ENCODE measurements at places on chromosomes 1 and 21.
A peak's percentile ranks its signal among the peaks of the same experiment; 100 is the strongest.

DNA sequence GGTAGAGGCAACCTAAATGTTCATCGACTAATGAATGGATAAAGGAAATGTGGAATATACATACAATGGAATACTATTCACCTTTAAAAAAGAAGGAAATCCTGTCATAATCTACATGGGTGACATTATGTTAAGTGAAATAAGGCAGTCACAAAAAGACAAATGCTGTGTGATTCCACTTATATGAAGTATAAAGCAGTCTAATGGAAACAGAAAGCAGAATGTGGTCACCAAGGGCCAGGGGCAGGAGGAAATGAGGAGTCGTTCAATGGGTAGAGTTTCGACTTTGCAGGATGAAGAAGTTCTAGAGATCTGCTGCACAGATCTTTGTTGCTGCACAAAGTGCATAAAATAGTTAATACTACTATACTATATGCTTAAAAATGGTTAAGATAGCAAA, 7.8 kb downstream of the DIPK1A start:
- DNase-seq = no peak

- DNase-seq = no peak
Observed at GRCh38 chr1:21616372-21616771, 52.8 kb downstream of the RAP1GAP start.

DNA sequence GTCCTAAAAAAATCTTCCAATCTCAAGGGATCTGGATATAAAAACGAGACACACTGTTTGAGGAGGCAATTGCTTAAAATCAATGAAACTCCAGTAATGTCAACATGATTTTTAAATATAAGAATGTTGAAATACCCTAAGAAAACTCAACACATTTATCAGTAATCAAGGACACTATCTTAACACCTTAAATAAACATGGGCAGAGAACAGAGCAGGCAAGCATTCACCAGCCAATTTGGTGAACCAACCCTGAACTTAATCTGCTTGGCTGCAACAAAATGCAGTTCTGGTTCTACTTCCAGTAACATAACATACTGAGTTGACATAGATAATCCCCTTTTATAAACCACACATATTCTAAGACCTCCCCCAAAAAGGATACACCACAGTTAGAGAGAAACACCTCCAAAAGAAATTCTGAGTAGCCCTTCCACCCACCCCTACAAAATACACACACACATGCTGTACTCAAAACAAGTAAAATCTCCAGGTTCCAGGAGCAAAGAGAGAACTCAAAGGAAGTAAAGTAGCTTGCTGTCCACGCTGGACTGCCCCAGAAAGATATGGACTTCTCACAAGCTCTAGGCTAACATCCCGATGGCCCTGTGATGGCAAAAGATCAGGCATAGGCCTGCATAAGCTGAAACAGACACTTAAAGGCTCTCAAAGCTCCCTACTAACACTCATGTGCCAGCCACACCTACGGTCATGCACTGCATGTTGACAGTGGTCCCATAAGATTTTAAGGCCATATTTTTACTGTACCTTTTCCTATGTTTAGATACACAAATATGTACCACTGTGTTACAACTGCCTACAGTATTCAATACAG, 30.5 kb downstream of the TP53BP2 start:
- no peak for DNase-seq

DNA sequence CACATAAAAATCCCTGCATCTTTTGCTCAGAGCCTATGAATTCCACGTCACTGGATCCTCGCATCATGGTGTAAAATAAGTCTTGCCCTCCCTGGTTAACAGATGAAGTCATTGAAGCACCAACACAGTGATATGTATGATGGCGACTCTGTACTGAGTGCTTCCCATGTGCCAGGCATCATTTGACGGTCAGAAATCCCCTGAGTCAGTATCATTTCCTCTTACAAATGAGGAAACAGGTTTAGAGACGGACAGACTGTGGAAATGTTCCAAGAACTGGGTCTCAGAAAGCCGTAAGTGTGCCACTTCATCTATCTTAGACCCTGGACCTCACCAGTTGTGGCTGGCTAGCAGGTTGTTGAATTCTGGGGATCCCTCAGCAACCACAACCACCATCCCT, 5.1 kb upstream of the OLFML2B start:
- DNase-seq = no peak

GRCh38 chr1:231699784-231700183, 73.2 kb downstream of the DISC1 start:
- no peak for DNase-seq

DNA sequence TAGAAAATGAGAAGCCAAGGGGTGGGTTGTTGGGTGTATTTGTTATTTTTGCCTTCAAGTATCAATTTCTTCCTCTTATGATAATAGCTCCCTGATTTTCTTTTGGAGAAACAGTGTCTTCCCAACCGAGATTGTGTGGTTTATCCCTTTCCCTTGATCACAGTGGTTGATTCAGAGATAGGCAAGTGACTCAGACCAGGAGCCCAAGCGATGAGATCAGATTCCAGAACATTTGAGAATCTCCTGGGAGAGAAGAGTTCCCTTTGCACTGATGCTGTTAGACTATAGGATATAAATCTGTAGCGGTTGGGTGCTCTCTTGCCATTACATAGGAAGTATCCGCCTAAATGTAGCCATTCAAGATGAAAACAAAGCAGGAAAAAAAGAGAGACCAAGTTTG, 90.1 kb upstream of the WDR26 start:
- no peak for DNase-seq

DNA sequence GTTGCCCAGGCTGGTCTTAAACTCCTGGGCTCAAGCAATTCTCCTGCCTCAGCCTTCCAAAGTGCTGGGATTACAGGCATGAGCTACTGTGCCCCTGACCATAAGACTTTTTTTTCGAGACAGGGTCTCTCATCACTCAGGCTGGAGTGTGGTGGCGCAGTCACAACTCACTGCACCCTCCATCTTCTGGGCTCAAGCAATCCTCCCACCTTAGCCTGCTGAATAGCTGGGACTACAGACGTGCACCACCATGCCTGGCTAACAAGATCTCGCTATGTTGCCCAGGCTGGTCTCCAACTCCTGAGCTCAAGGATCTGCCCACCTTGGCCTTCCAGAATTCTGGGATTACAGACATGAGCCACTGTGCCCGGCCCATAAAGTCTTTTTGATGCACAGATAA, 1.9 kb downstream of the C1orf56 start:
- DNase-seq = no peak

DNA sequence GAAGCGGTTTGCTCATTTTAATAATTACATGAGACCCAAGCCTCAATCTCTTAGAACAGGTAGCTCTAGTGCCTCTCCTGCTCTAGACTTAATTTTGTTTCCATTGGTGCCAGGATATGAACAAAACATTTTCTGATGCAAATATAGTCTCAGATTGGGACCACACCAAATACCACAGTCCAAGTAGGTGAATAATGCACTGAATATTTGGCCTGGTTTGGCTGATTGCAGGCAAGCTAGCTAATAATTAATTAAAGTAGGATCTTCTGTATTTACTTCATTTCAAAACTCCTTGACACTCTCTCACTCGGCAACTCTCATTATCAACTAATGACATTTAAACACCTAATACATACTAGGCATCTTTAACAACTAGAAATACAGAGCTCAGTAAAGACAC, 219.6 kb downstream of the LTN1 start:
- no peak for DNase-seq

- DNase-seq = no peak
Observed at GRCh38 chr1:181518152-181518551, 34.8 kb downstream of the CACNA1E start.

DNA sequence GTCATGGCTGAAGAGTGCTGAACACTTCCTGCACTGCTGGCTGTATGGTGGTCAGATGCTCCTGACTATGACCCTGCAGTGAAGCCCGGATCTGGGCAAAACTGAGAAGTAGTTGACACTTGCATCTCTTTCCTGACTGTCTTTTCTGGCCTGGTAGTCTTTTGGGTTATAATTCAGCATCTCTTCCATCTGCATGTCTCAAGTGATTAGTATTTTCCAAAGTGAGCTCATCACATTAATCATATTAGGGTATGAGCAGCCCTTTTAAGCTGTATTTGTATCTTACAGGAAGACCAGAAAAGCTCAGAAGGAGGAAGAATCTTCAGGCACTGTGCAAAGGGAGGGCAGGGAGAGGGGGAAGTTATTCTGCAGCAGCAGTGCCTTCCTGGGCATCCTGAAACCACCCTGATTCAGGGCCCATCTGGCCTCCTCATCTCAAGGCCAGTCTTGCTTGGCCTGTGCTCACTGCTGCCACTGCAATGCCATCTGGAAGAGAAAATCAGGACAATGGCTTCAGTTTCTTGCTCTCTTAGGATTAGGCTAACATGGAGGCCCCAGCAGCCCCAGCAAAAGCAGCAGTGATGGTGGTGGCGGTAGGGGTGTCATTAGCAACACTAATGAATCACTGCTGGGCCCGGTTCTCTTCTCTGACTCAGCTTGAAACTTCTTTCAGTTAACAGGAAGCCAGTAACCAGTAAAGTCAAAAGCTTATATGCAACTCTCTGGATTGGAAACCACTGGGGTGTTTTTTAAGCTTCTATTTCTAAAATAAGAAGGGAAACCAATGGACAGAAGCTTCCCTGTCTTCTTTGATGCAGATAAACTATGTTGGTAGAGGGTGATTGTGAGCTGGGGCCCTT, 63.3 kb upstream of the WDR26 start:
- DNase-seq = no peak

- DNase-seq = no peak
Observed at GRCh38 chr1:22776035-22776613, 65.5 kb downstream of the EPHB2 start.

- no peak for DNase-seq
Observed at GRCh38 chr1:170790651-170791071, 126.7 kb downstream of the PRRX1 start.

DNA sequence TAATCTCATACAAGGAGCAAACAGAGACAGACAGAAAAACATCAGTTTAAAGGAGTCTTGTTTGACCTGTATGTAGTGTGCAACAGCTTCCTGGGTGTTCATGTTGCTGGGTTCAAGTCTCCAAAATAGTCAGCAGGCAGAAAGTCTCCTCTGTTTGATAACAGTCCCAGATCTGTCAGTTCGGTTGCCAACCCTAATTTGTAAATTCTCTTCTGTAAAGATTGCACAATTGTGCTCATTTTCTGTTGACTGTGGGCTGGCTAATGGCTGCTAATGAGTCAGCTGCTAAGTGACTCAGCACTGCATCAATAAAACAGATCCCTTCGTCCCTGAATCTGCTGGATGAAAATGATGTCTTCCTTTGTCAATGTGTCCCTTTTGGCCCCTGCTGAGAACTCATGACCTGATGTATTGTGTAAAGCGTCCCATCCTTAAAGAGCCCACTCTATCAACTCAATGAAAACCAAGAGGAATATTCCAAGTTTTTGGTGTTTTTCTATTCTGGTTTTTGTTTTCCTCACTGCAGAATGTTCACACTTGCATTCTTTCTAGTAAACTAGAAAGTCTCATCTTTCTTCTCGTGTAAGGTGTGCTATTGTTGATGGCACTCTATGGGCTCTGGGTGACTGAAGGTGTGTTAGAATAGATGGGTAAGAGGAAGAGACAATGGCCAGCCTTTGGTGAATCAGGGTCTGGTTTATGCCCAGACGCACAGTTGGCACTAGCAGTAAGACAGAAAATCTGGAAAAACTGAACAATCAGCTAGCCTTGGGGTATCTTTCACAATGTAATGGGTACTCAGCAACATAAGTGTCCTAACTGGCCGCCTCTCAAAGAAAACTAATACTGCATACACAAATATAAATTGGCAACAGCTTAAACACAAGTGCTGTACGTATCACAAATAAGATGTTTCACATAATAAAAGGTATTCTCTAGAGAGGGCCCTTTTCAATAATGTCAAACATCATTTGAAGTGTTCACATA, 75.1 kb upstream of the SIPA1L2 start:
- DNase-seq = no peak

- peak; percentile 37 for DNase-seq
Observed at GRCh38 chr1:21294266-21294989, 4.2 kb upstream of the ECE1 start.

GRCh38 chr1:4894566-4894965, 240.2 kb downstream of the AJAP1 start:
- no peak for DNase-seq

DNA sequence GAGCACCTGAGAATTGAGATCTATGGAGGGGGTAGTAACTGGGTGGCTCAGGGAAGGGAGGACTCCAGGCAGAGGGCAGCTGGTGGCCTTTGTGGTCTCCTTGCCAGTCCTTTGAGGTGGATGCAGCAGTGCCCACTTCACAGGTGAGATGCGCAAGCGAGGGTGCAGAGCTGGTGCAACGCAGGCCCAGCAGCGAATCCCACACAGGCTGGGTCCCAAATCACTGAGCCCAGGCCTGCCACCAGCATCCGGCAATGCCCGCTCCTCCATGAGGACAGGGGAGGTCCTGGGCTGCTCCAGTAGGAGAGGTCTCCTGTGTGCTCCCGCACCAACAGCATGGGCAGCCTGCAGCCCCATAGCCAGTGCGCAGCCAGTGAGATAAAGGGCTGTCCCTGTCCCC, 318.0 kb downstream of the PCP4 start:
- no peak for DNase-seq

- no peak for DNase-seq
Observed at GRCh38 chr1:185170291-185170848, 13.4 kb downstream of the SWT1 start.

Data from activated gamma-delta T cell (primary cell).